ENCODE measurements at places on chromosomes 12 and 14.

GRCh38 chr12:110661337-110661972 lies 27.5 kb downstream of the HVCN1 start:
- no peak for DNase-seq

- no peak for DNase-seq
Observed at GRCh38 chr12:109449845-109450532, 27.1 kb downstream of the KCTD10 start.

GRCh38 chr12:93149229-93149628 lies 220.1 kb upstream of the EEA1 start:
- no peak for DNase-seq

DNA sequence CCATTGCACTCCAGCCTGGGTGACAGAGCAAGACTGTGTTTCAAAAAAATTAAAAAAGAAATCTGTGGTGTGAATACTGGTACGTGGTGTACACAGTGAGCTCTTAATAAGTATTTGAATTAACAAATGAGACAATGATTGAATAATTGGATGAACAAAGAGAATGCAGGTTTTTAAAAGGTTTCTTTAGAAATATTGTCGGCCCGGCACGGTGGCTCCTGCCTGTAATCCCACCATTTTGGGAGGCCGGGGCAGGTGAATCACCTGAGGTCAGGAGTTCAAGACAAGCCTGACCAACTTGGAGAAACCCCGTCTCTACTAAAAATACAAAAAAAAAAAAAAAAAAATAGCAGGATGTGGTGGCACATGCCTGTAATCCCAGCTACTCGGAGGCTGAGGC lies 6.6 kb downstream of the HIF1A start:
- no peak for DNase-seq

Measured in GM03348 (cell line).